KBM-7 (cell line): ENCODE measurements at places on chromosomes 3 and 15.

GRCh38 chr3:108554913-108555571 is 34.2 kb downstream of the CIP2A start:
- DNase-seq = no peak

- DNase-seq = no peak
Observed at GRCh38 chr3:141379250-141379966, 11.1 kb downstream of the ZBTB38 start.

DNA sequence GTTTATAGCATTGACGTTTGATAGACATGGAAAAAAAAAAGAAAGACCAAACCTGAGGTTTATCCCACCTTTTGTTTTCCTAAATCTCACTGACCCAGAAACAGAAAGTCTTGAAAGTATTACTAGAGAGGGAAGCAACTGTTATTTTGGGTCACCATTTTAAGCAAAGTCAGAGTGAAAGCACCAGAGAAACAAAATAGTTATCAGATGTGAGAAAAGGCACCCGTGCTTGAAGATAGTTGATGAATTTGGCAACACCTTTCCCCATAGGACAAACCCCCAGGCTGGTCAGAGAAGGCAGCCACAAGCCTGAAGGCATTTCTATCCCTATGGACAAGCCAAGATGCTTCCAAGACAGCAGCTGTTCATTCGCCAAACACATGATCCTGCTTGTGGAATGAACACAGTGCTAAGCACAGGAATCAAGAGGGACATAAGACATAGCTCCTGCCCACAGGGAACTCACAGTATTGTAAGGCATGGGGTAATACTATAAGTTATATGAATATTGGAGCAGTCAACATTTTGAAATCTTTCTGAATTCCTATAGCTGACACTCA is 170.9 kb downstream of the ERC2 start:
- DNase-seq = no peak

DNA sequence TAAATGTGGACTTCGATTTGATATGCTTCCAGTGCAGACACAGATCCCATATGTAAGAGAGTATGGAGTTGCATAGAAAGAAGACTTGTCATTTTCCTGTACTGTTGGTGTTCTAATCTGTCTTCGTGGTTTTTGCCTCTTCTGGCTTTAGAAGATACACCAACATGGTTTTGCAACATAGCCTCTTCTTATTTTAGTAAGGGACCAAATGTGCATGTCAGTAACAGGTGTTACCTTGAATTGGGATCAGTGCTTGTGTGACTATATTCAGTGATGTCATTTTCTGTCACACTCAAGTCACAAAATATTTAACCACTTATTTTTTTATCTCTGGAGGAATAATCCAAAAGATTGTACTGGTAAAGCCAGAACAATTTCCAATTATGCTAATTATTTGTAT is 140.4 kb downstream of the SNRPN start:
- DNase-seq = no peak

- no peak for DNase-seq
Observed at GRCh38 chr3:106862067-106862466, 515.2 kb upstream of the CCDC54 start.
